ENCODE measurements at places on chromosomes 2 and 18.

GRCh38 chr2:127953849-127954248 is 68.1 kb upstream of the AMMECR1L start:
- DNase-seq, result no peak

- DNase-seq, result no peak
Observed at GRCh38 chr2:11132036-11132671, 23.1 kb upstream of the SLC66A3 start.

- no peak for DNase-seq
Observed at GRCh38 chr18:3595369-3596273, 145.6 kb downstream of the TGIF1 start.

- no peak for DNase-seq
Observed at GRCh38 chr2:203625701-203626100, 80.7 kb upstream of the CD28 start.

GRCh38 chr18:2606335-2606734 is 35.0 kb downstream of the NDC80 start:
- no peak for DNase-seq

DNA sequence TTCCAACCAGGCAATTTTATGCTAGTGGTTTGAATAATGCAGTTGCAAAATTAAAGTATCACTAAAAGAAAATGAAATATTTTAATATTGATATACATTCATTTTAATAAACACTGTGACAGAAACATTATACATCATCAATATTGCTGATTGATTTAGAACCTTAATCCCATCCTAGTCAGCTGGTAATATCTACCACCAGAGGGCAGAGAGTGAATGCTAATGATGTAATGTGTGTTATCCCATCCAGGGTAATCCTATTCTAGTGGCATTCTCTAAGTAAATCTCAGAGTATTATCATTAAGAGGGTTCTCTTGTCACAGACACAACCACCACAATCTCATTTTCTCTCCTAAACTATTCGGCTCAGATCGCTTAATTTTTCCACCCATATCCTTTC is 477.4 kb downstream of the CPS1 start:
- DNase-seq, result no peak

GRCh38 chr2:31243053-31243452 is 9.1 kb downstream of the EHD3 start:
- DNase-seq, result no peak

DNA sequence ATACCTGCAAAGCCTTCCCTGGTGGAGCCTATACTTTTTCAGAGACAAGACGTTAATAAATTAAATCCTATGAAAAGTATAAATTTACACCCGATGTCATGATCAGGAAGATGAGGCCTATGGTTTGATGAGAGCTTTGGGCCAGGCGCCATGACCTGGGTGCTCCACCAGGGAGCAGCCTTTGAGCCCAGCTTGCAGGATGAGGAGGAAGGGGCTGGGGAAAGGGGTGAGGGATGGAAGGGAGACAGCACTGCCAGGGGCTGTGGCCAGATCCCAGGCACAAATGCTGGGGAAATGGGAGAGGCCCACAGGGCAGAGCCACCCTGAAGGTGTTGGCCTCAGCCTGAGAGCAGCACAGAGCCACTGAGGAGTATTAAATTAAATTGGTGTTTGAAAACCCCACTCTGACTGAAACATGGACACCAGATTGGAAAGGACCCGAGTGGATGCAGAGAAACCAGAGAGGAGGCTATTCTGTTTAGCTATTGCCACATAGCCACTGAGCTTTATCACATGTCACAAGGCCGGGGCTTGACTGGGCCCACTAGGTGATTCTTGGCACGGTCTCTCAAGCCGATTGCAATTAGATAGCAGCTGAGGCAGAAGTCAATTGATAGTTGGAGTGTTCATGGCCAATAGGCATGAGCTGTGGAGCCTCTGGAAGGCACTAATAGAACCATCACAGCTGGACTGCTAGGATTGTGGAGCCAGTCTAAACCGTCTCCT is 9.6 kb upstream of the FAHD2A start:
- DNase-seq, result no peak

Measured in stimulated activated CD8-positive, alpha-beta memory T cell treated with anti-CD3 and anti-CD28 coated beads, Interleukin-7, amount 100 ng/mL, for 24 hours (primary cell).